Fibroblast of the aortic adventitia (primary cell): ENCODE measurements at places on chromosomes 1 and 21.

DNA sequence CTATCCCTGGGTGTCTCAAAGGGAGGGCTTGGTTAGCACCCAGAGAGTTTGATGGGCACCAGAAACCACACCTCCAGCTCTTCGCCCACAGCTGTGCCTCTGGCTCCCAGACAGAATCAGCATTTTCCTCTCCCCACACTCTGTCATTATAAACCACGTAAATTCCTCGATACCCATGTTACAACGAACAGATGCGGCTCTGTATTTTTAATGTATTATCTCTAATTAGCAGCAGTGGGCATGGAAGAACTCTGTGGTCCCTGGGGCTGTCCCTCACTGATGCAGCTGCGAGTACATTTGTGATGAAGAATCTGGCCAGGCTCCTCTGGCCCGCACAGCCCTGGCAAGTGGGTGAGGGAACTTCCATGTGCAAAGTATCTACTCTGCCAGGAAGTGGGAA lies 10.8 kb downstream of the HMGB4 start:
- DNase-seq: no peak

DNA sequence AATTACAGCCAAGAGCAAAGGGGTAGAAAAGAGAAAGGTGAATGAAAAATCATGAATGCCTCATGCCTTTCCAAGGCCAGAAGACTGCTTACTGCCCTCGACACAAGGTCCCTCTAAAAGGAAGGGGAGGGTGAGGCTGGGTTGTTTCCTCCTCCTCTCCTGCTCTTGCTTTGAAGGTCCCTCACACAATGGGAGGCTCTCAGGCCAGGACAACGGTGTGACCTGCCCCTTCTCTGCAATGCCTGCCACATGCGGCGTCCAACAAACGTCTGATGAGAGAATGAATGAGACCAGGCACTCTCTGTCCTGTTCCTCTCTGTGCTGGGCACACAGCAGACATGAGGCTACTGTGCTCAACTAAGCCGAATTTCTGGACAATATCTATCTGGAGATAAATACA lies 51.3 kb downstream of the SSBP3 start:
- no peak for DNase-seq

- no peak for DNase-seq
These were observed 2.7 kb upstream of the MIS18A start for GRCh38 chr21:32281531-32281930.

GRCh38 chr21:44051462-44051941 lies 39.4 kb downstream of the TRAPPC10 start:
- DNase-seq: peak; percentile 57

- DNase-seq: peak; percentile 99
These were observed 86.4 kb downstream of the NAV1 start for GRCh38 chr1:201625226-201625761.
